ENCODE measurements at places on chromosomes 13 and 19.
A peak's percentile ranks its signal among the peaks of the same experiment; 100 is the strongest.

- no peak for DNase-seq
Observed at GRCh38 chr19:814152-815078, 7.3 kb downstream of the PLPPR3 start.

GRCh38 chr19:4986471-4986891, 17.6 kb downstream of the KDM4B start:
- no peak for DNase-seq

- no peak for DNase-seq
Observed at GRCh38 chr19:588741-589692, 664 bp upstream of the HCN2 start.

- DNase-seq, result no peak
Observed at GRCh38 chr19:46732172-46732938, 13.5 kb upstream of the FKRP start.

DNA sequence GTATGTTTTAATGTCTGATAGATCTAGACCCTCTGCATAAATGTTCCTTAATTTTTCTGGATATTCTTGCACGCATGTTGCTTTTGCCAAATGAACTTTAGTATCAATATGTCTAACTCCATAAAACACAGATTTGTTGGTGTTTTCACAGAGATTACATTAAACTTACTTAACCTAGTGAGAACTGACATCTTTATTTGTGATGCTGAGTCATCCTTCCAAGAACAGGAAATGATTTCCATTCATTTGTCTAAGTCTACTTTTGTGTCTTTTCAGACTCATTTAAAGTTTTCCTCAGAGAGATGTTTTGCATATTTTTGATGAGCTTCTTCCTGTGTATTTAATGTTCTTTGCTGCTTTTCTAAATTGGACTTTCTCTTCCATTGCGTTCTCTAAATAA, 184.0 kb downstream of the SLC7A1 start:
- DNase-seq, result peak; percentile 24

DNA sequence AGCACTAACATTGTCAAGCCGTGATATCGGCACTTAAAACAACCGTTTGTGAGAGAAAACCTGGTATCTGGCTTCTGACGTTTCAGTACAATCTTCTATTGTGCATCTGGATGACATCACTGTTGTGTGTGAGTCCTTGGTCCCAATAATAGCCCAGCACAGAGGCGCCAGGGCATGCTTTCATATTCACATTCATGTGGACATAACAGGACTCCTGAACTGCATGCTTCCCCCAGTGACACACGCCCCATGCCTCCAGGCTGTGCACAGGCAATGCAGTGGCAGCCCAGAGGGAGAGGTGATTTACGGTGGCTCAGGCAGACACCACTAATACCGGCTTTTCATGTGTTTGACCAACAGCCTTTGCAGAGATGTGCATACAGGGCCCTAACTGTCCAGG, 58.1 kb downstream of the MRPL57 start:
- DNase-seq, result no peak

- DNase-seq, result no peak
Observed at GRCh38 chr19:1907563-1908363, 2.6 kb downstream of the ADAT3 start.

GRCh38 chr19:7927605-7928333, 1.8 kb upstream of the CTXN1 start:
- DNase-seq, result no peak

- DNase-seq, result no peak
Observed at GRCh38 chr13:51240178-51240577, 18.0 kb downstream of the FAM124A start.

- DNase-seq, result no peak
Observed at GRCh38 chr13:99922631-99923404, 48.7 kb downstream of the ZIC5 start.

- no peak for DNase-seq
Observed at GRCh38 chr19:18475762-18476331, 37.9 kb upstream of the ISYNA1 start.

GRCh38 chr19:18484992-18485391, 36.9 kb downstream of the ELL start:
- DNase-seq, result no peak

GRCh38 chr13:39038569-39039030, 344 bp downstream of the NHLRC3 start:
- DNase-seq, result no peak

Data from GM04504 (cell line).